NCI-H1092 (cell line): ENCODE measurements at places on chromosomes 7 and 10.

GRCh38 chr10:100872034-100872791 is 40.5 kb upstream of the SLF2 start:
- DNase-seq, result peak; percentile 16

- DNase-seq, result no peak
These were observed 39.1 kb downstream of the COL13A1 start for GRCh38 chr10:69840773-69841172.

- no peak for DNase-seq
These were observed 122.2 kb upstream of the SP4 start for GRCh38 chr7:21305455-21306235.

DNA sequence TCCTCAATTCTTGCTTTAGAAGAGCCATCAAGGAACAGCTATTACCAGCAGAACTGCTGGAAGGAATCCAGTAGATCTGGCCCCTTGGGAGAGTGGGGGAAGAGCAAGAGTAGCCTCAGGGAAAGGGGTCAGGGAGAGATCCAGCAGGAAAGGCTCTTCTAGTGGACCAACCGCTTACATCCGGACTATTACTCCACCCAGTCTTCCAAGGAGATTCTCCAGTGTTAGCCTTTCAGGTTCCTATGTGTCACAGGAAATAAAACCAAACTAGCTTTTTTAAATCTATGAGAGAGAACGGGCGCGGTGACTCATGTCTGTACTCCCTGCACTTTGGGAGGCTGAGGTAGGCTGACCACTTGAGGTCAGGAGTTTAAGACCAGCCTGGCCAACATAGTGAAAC is 34.3 kb downstream of the TET1 start:
- DNase-seq, result no peak

- no peak for DNase-seq
These were observed 118.7 kb upstream of the NEBL start for GRCh38 chr10:21015851-21016250.

- no peak for DNase-seq
These were observed 245.4 kb upstream of the GALNT17 start for GRCh38 chr7:70886547-70886946.

- no peak for DNase-seq
These were observed 804 bp downstream of the BCAP29 start for GRCh38 chr7:107580716-107581383.

GRCh38 chr7:68866200-68866570 is 732.1 kb upstream of the AUTS2 start:
- no peak for DNase-seq

- no peak for DNase-seq
These were observed 49.0 kb upstream of the STK17A start for GRCh38 chr7:43533801-43534479.

- no peak for DNase-seq
These were observed 14.9 kb upstream of the SP4 start for GRCh38 chr7:21412957-21413356.

DNA sequence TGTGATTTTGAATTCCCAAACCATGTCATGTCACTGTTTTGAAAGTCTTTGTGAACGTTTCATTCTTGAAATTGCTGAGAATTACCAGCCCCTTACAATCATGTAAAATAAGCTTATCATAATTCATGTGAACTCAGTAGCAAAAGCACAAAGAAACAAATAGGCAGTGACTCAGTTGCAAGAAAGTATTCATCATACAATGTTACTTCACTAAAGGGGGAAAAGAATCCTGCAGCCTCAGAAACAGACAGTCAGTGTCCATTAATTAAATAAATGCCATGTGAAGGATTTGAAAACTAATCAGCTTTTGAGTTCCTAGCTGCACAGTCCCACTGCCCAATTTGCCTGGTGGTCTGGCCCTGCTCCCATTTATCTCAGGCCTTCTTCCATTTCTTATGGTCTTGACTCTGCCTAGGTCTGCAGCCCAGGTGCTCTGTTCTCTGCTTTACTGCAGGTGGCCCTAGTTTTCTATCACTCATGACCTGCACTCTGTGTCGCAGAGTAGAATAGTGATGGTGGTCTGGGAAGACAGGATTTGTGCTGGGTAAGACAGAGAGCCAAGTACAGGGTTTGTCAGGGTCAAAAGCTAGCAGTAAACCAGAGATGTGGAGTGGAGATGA is 99.7 kb downstream of the PLCE1 start:
- no peak for DNase-seq

DNA sequence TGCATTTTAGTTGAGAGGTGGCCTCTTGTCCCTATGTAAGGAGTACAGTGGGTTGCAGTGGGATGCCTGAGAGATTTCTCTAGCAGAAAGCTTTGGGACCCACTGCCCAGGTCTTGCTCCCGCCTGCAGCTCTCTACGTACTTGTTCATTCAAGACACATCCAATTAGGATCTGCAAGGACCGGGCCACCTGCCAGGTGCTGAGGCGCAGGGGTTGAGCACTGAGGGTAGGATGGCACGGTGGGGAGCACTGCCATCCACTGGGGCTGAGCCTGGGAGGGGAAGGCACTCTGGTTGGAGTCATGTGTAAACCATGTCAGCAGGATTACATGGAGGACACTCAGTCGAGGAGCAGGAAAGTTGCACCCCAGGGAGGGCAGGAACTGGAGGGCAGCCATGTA is 191.1 kb upstream of the GRB10 start:
- no peak for DNase-seq

DNA sequence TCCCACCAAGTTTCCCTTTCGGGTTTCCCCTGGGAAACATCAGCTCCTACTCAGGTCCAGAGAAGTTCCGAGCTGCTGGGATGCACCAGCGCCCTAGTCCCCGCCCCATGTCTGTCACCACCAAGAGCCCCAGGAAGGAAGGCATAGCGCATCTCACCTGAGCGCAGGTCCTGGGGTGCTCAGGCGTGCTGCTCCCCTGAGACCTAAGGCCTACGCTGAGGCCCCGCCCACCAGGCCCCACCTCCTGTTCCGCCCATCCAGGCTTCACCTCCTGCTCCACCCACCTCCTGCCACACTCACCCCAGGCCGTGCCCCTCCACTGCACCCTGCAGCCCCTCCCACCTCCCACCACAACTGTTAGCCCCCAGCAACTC is 1.2 kb upstream of the TFR2 start:
- no peak for DNase-seq

- no peak for DNase-seq
These were observed 319.3 kb upstream of the NRP1 start for GRCh38 chr10:33653584-33654367.

DNA sequence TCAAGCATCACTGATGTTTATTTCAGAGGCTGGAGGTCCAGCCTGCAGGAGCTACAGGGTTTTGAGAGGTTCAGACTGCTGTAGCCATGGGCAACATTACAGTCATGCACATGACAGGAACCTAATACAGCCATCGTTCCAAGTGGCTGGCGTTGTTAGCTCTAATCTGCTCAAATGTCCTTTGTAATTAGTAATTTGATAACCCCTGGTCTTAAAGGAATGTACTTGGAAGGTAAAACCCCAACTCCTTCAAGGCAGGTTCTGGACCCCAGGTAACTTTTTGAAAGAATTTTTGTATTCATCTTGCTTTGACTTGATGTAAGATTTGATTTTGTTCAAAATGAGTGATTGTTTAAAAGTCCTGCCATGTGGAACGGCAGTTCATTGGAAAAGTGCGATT is 34.7 kb upstream of the FOXI2 start:
- DNase-seq, result no peak

- DNase-seq, result no peak
These were observed 168.8 kb upstream of the TBX20 start for GRCh38 chr7:35422715-35423114.

DNA sequence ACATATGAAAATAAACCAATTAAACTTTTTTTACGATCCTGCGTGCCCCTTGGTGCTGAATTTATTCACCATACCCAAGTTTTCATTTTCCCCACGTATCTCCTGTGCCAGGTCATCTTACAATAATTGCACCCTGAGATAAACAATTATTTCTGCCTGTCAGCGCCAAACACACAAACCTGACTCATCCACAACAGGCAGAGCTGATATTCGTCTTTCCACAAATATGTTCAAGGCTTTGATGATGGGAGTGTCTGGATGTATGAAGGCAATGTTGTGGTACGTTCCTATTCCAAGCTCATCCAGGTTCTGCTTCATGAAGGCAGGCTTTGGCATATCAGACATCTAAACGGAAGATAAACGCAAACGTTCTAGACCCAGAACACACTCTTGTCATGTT is 45.8 kb upstream of the RHEB start:
- no peak for DNase-seq

GRCh38 chr10:53023411-53023810 is 250.8 kb upstream of the MBL2 start:
- no peak for DNase-seq

- DNase-seq, result no peak
These were observed 101.4 kb downstream of the MICU1 start for GRCh38 chr10:72524489-72524888.

- DNase-seq, result no peak
These were observed 157.4 kb upstream of the LYZL2 start for GRCh38 chr10:30786906-30787305.

DNA sequence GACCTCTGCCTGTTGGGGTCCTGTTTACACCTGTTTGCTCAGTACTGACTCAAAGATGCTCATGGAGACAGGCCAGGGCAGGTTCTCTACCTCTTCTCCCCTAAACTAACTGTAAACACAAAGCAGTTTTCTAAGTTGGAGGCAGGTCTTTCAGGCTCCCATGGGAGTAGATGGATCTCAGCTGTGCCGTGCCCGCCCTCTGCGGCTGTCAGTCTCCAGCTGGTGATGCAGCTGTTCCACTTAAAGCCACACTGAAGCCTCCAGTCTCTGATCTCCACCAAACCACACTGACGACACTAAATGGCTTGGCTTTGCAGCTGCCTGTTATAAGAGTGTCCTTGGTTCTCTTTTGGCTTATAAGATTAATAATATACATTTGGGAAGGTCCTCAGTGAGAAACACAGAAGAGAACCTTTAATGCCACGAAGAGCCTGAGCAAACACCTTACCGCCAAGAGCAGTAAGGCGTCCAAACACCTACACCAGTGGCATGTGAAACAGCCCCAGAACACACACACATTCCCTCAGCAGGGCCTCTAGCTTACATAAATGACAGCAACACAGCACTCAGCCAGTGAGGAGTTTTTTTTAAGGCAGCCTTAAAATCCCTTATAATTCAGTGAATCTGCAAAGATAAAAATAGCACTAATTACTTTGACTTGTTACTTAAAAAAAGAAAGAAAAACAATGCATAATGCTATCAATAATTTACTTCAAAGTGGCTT is 60.4 kb upstream of the KCNIP2 start:
- no peak for DNase-seq

DNA sequence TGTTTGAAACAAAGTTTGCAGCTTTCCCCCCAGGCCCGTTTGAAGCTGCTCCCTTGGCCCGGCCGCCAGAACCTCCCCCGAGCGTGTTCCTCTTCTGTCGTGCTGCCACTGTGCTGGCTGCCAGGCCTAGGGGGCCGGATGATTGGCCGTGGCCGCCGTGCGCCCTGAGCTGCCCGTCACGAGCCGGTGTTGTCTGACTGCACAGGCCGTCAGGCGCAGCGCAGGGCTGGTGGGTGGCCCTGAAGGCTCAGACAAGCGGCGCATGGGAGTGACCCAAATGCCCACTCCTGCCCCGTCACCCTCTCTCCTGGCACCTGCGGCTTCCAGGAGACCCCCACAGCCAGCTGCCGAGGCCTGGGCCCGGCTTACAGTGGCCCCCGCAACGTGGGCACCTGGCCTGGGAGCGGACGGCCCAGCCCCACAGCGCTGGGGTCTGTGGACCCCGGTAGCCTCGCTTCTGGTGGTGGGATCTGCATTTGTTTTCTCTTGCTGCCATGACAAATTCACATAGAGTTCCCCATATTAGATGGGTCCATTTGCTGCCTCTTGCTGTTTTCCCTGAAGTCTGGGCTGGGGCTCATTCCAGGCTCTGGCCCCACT is 13.1 kb downstream of the JAKMIP3 start:
- DNase-seq, result no peak

GRCh38 chr7:47714669-47715607 is 133.0 kb upstream of the TNS3 start:
- DNase-seq, result no peak

GRCh38 chr7:90022213-90022612 is 132.1 kb upstream of the STEAP1 start:
- no peak for DNase-seq

DNA sequence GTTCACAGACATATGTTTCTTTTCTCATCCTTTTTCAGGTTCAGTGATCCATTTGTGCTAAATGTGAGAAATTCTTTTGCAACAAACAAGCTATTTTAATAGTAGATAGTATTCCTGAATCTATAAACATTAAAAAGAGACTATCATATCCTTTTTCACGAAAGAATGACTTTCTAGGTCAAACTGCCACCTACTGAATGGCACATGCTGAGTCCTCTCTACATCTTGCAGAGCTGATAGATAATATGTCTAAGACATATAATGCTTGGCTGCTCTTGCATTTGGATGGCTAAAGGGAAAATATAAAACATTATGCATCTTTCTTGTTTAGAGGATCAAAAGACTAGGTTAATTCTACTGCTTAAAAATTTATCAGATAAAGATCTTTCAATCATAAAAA is 114.1 kb upstream of the SLC26A5 start:
- no peak for DNase-seq

DNA sequence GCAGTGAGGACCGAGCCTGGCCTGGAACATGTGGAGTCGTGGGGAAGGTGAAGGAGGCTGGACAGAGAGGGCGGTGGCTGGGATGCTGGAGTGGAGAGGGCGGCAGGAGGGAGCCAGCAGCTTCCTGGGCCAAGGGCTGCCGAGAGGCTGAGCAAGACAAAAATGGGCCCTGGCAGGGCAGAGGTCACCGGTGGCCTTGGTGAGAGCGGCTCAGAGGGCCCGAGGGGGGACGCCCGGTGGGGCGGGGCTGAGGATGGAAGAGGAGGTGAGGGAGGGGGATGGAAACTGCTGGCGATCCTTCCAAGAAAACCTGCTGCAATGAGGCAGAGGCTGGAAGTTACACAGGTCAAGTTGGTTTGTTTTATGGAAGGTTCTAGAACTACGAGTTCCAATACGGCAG is 69.5 kb downstream of the ELFN1 start:
- DNase-seq, result no peak

- no peak for DNase-seq
These were observed 80.2 kb upstream of the GTF2IRD1 start for GRCh38 chr7:74373536-74373935.

- DNase-seq, result no peak
These were observed 11.0 kb upstream of the NUB1 start for GRCh38 chr7:151330661-151331060.

- DNase-seq, result no peak
These were observed 256.9 kb downstream of the STK31 start for GRCh38 chr7:23966941-23967340.
